ENCODE measurements at places on chromosomes 1 and 21.

DNA sequence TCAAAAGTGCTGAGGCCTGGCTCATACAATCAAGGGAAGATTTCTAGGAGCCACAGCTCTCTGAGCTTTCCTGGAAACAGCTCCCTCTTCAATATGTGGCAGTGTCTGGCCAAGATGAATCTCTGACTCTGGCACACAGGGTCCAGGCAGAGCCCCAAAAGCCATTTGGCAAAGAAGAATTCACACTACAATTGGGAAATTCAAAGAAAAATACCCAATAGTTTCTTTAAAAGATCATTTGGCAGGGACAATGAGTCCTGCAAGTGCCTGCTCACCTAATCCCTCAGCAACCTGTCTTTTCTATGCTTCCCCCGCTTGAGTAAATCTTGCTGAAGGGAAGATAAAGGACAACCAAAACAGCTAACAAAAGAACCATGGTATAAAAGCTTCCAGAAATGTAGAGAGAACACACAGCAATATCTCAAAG, 124.6 kb downstream of the TGFBR3 start:
- no peak for DNase-seq

- no peak for DNase-seq
Observed at GRCh38 chr1:37243368-37244082, 209.2 kb upstream of the GRIK3 start.

DNA sequence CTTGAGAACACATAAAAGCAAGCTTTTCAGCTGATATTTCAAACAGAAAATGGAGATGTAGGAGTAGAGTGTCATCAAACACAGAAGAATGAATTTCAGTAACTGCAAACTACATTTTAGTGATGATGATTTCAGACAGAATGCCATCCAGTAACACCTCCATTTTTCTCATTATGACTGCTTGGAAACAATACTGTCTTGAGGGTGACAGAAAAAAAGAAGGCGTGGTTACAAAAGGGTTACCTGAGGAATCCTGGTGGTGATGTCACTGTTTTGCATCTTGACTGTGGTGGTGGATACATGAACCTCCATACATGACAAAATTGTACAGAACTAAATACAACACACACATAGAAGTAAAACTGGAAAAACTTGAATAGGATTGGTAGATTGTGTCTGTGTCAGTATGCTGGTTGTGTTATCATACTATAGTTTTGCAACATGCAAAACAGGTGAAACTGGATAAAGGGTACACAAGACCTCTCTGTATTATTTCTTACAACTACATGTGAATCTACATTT, 375.9 kb downstream of the PTBP2 start:
- no peak for DNase-seq

DNA sequence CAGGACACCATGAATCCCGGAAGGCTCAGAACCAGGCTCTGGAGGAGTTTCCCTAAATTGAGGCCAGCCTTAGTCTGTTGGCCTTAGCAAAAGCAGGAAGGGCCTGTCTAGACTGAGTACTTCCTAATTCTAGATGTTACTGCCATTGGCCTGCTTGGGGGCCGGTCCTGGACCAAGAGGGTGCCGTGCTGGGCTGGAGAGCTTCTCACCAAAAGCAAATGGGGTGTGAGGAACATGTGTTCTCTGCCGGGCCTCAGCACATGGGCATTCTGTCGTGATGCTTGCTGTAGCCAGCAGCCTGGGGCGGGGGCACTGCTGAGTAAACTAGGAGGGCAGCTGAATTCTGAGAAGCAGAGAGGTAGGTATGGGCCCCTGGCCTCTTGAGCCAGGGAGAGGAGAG, 35.7 kb upstream of the MAN1C1 start:
- DNase-seq: no peak

GRCh38 chr1:43227143-43227764, 42.5 kb upstream of the TMEM125 start:
- DNase-seq: peak; percentile 92

- DNase-seq: no peak
Observed at GRCh38 chr1:22252251-22252650, 109.4 kb upstream of the WNT4 start.
